Epithelial cell of proximal tubule (primary cell): ENCODE measurements at places on chromosomes 1 and 21. TPM values are rescaled to one million over a fixed set of nuclear protein-coding genes. Genes with fewer than 3 reads are reported as not detected.

HOOK1 gene
- total RNA-seq, result 3.6 and 4.2 TPM in 2 replicates

DNA sequence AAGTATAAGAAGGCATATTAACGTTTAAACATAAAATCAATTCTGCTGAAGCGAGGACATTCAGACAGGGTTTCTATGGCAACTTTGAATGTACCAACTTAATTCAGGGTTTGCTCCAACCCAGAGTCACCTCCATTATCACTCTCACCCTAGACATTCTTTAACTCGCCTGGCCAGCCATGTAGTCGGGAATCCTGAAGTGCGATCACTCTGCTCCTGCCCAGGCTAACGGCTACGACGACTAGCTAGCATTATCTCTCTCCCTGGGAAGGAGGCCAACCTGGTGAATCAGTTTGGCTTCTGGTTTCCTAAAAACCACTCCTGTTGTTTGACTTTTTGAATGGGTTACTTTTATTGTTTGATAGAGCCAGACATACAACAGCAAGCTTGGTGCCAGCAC is 38.9 kb upstream of the ZBTB18 start:
- peak; percentile 12 for DNase-seq

DNA sequence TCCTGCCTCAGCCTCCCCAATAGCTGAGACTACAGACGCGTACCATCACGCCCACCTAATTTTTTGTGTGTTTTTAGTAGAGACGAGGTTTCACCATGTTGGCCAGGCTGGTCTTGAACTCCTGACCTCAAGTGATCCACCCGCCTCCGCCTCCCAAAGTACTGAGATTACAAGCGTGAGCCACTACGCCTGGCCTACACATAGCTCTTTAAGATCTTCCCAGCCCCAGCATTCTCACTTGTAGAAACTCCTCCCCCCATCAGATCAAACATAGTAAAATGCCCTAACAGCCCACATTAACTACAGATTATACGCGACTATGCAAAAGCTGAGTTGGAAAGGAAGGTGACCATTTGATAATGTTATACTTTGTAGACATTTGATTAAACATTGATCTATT is 634.8 kb downstream of the MATN1 start:
- DNase-seq, result no peak

CHTOP gene
- 53.0 and 64.7 TPM in 2 replicates for total RNA-seq

TCHHL1 gene
- total RNA-seq, result not detected in 2 replicates

GRCh38 chr1:38455829-38456530 is 403.6 kb downstream of the RRAGC start:
- no peak for DNase-seq

RIPPLY3 gene
- 4.7 and 5.1 TPM in 2 replicates for total RNA-seq

DNA sequence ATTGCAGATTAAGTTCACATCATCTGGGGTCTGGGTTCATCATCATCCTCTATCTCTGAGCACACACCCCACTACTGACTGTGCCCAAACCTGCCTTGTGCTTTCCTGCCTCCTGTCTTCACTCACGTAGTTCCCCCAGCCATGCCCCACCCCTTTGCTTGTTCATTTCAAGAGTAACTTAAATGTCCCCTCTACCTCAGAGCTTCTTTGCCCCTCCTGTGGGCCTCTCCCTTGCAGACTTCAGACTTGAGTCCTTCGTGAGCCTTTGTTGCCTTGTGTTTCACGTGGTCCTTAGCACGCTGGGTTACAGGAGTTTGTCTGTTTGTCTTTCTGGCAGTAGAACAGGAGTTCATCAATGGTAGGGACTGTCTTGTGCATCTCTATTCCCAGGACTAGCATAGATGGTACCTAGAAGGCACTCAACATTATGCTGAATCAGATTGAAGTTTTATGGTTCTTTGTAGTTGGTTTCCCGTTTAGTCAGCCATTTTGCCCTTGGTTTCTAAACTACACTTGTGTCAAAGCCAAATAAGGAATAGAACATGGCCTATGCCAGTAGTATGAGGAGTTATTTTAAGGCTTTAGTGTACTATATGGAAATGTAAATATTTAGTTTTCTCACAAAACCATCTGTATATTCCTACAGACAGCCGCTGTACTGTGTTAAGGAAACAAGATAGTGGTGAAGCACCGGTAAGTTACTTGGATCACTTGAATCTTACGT is 86.2 kb downstream of the TTC3 start:
- no peak for DNase-seq

DNA sequence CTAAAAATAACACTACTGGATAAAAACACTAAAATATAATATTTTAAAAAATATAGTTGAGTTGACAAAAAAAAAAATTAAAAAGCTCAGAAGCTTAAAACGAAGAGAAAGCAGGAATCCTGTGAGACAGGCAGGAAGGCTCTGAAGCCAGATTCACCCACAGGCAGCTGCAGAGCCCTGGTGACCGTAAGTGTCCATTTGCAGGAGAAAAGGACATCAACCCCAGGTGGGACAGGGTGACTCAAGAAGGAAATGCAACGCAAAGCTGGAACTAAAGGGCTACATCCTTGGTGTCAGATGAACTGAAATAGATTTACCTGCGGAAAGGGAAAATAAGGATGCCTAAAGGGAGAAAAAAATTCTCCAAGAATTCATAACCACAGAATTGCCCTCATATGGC is 46.8 kb downstream of the USP24 start:
- DNase-seq, result no peak

GRCh38 chr1:38208716-38209632 is 162.4 kb upstream of the POU3F1 start:
- no peak for DNase-seq

DNA sequence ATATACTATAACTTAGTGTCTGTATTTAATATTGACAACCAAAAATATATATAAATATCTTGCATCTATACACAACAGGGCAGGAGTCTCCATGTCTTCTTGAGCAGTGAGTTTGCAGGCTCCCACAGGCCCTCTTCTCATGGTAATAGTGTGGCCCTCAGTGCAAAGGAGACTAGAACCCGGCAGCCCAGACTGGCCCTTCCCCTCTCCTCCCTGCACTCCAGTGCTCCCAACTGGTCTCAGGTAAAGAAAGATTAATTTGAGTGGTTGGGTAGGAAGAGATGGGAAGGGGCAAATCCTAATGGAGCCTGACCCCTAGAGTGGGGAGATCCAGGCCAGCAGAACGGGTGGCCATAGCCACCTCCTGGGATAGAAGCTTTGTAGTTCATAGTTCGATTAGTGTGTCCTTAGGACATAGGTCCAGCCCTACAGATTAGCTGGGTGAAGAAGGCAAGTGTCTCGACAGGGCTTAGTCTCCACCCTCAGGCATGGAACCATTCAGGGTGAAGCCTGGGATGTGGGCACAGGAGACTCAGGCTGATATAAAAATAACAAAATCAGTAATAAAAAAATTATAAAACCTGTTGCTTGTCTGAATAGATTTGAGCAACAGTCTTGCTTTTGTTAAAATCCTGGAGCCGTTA is 32.3 kb downstream of the SLC2A1 start:
- no peak for DNase-seq
